ENCODE measurements at places on chromosomes 3 and 15.

GRCh38 chr15:61295239-61295638 lies 66.1 kb upstream of the RORA start:
- DNase-seq, result no peak

DNA sequence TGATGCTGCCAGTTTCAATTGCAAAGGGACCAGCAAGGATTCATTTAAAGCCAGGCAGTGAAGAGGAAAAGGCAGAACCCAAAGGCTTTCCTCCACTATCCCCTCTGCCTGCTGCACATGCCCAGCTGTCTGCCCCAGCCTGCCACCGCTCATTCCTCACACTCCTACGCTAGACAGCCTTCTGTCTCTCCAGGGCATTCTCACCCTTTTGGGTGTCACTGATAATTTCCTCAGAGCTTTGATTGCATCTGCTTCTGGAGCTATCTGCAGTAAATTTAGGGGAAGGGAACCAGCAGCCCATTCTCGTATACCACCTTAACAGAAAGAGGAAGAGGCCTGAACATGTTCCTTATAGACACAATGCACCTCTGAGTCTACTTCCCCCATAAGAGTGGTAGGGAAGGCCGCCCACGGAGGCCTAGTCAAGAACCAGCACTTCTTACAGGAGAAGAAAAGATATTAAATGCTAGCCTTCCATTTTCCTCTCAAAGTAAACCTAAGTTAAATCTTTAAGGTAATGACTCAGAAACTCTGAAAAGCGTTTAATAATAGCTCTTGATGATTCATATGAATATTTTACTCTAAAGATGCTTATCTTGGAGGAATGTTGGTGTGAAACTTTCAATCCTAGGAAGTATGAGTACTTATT lies 20.9 kb downstream of the NUDT16 start:
- peak; percentile 9 for DNase-seq

DNA sequence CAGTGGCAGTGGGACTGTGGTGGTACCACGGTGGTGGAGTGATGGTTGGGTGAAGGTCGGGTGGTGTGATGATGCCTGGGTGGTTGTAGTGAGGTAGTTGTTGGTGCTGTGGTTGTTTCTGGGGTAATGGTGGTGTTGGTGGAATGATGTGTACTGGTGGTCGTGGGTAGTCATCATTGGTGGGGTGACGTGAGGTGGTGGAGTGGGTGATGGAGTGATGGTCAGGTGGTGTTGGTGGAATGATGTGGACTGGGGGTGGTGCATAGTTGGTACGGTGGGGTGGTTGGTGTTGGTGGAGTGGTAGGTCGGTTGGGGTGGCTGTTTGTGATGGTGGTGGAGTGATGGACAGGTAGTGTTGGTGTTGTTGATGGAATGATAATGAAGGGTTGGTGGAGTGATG lies 87.1 kb downstream of the PDCD6IP start:
- DNase-seq, result no peak

- DNase-seq, result no peak
Measured at GRCh38 chr15:86661580-86661979, 581.9 kb downstream of the AGBL1 start.

DNA sequence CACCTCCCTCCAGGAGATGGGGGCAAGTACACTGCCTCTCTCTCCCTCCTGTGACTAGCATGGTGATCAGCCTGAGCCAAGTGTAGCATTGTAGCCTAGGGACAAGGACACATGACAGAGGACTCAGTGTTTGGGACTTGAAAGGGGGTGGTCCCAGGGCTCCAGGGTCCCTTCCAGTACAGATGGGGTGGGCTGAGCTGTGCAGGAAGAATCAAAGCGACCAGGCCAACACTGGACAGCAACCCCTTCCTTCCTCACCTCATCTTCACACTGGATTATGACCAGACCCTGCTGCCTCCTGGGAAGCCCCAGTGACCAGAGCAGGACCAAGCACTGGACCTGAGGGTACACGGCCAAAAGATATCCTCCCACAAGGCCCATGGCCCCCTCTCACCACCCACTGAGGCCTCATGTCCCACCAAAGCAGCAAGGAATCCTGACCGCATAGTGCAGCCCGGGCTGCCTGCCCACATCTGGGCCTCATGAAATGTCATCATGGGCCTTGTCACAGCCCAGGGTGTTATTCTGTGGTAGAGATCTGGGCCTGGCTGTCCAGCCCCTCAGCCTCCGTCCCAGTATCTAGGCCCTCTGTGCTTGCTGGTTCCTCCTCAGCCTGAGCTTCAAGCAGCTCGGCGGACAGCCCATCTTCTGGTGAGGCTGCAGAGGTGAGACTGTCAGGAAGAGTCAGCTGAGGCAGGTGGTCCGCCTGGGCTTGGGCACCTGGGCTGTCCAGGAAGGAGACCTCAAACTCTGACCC lies 9.5 kb downstream of the GORASP1 start:
- no peak for DNase-seq

DNA sequence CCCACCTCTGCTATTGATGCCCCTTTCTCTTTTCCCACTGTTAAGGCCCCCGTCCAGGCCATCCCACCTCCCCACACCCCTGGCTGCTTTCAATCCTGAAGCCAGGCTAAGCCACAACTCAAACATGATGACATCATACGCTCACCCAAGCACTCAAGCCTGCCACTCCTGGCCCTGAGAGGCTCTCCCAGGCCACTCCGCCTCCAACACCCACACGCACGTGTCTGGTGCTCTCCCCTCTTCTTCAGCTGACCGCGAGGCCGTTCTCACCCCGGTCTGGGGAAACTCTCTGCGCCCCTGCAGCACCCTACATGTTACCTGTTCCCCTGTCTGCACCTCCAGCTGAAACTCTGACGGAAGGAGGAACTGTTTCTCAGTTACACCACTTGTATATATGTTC lies 6.2 kb downstream of the ZXDC start:
- DNase-seq, result no peak

DNA sequence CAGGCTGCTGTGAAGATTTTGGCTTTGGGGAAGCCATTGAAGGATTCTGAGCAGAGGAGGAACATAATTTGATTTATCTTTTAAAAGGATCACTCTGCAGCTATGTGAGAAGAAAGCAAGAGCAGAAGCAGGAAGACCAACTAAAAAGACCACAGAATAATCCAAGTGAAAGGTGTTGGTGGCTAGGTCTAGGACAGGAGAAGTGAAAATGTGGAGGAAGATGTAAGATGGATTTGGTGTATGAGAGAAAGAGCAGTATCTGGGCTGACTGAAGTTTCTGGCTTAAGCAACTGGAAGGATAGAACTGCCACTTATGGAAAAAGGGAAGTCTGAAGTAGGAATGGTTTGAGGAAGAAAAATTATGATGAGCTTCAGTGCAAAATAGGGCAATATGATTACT lies 62.0 kb downstream of the SFMBT1 start:
- no peak for DNase-seq

DNA sequence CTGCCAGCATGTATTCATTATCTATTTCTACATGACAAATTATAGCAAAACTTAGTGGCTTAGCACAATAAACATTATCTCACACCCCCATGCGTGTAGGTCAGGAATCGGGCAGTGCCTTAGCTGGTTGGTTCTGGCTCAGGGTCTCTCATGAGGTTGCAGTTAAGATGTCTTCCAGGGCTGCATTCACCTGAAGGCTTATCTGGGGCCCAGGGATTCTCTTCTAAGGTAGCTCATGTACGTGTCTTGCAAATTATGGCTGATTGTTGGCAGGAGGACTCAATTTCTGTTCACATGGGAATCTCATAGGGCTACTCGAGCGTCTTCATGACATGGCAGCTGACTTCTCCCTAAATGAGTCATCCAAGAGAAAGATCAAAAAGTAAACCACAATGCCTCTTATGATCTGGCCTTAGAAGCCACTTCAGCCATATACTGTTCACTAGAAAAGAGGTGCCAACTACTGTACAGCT lies 42.9 kb upstream of the TSC22D2 start:
- DNase-seq, result peak; percentile 29

DNA sequence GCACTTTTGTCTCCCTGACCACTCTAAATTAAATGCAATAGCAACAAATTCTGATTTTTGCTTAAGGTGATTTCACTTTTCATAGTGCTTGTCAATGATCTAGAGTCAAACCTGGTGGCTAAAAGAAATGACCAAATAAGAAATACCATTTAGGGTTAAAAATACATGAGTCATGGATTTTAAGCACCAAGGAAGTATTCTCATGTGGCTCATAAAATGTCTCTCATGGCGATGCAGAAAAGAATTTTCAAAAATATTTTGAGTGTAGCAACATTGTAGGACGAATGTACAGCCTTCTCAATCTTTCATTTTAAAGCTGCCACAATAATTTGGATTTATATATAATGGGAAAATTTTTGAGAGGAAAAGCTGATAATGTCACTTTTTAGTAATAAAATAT lies 193.6 kb downstream of the EPHA3 start:
- DNase-seq, result no peak

- no peak for DNase-seq
Measured at GRCh38 chr3:126052196-126053058, 31.5 kb downstream of the SLC41A3 start.

GRCh38 chr15:39354189-39354588 lies 226.7 kb upstream of the THBS1 start:
- no peak for DNase-seq

Measured in kidney epithelial cell (primary cell).